ENCODE measurements at places on chromosomes 7 and 10. TPM values are rescaled to one million over a fixed set of nuclear protein-coding genes. Genes with fewer than 3 reads are reported as not detected.

- no peak for DNase-seq
These were observed 4.6 kb upstream of the OR2A14 start for GRCh38 chr7:144118341-144118740.

- DNase-seq = no peak
These were observed 87.0 kb downstream of the HGF start for GRCh38 chr7:81682873-81683272.

DNA sequence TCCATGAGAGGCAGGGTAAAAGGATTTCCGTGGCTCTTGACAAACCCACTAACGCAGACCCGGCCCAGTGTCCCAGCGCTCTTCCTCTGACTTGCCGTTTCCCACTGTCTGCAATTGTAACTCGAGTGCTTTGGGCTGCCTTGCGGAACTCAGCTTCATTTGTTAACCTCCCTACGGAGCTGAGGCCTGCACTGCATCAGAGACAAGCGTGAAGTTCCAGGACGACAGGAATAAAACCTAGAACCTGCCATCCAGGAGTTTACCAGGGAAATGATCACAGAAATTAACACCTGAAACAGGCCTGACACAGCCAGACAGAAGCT, 76.2 kb downstream of the SFMBT2 start:
- no peak for DNase-seq

- DNase-seq = no peak
These were observed 323.4 kb downstream of the PARD3 start for GRCh38 chr10:34491678-34492077.

DNA sequence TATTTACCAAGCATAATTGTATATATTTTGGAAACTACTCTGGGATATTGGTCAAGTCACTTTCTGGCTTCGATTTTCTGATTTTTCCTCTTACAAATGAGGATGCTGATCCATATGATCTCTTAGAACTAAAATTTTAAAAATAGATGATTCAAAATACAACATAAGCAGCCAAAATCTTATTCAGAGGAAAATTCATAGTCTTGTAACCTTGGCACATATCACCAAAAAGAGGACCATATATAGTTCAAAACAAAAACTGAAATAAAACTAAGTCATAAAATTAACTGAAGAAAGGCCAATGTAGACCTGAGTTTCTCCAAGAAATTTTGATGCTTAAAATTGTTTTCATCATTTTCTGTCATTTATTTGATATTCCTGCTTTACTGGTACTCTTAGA, 768.3 kb downstream of the SORCS3 start:
- no peak for DNase-seq

GRCh38 chr7:34845666-34846361, 187.8 kb downstream of the NPSR1 start:
- no peak for DNase-seq

PLEKHA1 gene
- 115 TPM for total RNA-seq

AKR1E2 gene
- total RNA-seq = 14.8 TPM

CPN1 gene
- total RNA-seq = not detected

RABGEF1 gene
- 43.3 TPM for total RNA-seq

FOXI2 gene
- not detected for total RNA-seq

IFIT1B gene
- total RNA-seq = not detected

C10orf105 gene
- total RNA-seq = 7.2 TPM

CLCN1 gene
- total RNA-seq = not detected

All from dorsolateral prefrontal cortex (tissue), 122 donors.